ENCODE measurements at places on chromosomes 11 and 22.

- DNase-seq = no peak
Observed at GRCh38 chr11:60810569-60810968, 25.4 kb downstream of the MS4A10 start.

DNA sequence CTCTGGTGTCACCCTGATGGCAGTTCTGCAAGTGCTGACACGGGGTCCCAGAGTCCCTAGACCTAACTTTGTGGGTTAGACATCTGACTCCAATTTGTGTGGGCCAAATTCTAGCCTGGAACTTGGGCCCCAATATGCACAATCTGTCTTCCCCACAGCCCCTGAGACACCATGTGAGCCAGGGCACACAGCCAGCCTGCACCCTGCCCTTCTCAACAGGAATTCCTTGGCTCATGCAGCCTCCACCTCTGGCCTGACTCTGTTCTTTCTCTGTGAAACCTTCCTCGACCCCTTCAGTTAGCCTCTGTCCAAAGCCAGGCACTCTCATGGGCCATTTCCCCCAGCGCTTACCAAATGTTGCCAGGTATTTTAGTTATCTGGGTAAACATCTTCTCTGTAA lies 59.1 kb upstream of the POU2AF1 start:
- DNase-seq = no peak

DNA sequence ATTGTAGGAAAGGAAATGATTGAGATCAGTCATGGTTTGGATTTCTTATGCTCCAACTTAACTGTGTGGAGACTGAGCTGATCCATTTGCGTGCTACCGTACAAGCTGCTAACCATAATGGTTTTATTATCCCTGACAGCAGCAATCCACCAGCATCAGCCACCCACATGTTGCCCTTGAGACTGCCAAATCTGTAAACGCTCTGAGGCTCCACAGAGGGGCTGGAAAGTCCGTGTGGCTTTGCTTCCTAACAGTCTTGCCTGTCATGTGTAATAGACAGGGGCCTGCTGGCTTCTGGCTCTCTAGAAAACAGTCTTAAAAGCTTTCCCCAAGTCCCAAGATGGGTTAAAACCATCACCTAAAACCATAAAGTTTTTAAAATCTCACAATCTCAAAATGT lies 30.1 kb downstream of the ATG16L2 start:
- DNase-seq = no peak

GRCh38 chr11:126115127-126115495 lies 52.4 kb upstream of the CDON start:
- no peak for DNase-seq

DNA sequence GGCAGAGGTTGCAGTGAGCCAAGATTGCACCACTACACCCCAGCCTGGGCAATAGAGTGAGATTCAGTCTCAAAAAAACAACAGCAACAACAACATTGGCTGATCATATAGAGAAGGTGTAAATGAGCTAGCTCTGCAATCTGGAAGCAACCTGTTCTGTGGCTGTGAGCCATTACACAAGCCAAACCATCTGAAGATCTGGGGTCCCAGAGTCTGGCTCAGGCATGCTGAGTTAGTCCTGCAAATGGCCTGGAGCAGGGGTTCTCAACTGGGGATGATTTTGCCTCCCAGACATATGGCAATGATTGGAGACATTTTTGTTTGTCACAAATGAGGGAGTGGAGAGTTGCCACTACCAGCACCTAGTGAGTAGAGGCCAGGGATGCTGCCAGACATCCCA lies 42.3 kb upstream of the RAB1B start:
- no peak for DNase-seq

- no peak for DNase-seq
Observed at GRCh38 chr11:57288771-57289579, 35.8 kb downstream of the TNKS1BP1 start.

- DNase-seq = no peak
Observed at GRCh38 chr11:32885556-32885955, 7.1 kb upstream of the QSER1 start.

DNA sequence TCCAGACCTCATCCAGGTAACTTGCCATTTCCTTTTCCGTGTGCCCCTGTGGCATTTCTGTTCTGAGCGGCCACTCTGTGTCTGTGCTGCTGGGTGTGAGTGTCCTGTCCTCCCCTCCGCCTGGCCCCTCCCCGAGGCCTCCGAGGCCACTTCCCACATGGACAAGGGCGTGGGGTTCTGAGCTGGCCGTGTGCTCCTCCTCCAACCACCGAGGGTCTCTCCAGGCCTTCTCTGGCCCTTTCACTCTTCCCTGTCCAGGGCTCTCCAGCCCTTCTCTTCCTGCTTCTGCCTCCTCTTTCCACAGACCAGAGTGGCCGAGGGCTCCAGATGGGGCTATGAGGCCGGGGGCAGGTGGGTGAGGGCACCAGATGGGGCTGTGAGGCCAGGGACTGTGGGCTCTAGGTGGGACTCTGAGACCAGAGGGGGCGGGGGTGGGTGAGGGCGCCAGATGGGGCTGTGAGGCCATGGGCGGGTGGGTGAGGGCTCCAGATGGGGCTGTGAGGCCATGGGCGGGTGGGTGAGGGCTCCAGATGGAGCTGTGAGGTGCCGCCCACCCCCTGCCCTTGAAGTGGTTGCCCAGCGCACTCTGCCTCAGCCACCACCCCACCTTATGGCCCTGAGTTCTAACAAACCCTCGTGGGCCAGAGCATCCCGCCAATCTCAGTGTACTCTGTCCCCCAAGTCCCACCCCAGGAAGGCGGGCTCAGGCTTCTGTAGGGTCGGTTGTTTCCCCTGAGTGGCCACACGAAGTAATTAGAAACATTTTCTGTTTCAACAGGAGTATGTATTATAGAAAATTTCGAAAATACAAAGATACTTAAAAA lies 24.1 kb downstream of the PTDSS2 start:
- DNase-seq = no peak

DNA sequence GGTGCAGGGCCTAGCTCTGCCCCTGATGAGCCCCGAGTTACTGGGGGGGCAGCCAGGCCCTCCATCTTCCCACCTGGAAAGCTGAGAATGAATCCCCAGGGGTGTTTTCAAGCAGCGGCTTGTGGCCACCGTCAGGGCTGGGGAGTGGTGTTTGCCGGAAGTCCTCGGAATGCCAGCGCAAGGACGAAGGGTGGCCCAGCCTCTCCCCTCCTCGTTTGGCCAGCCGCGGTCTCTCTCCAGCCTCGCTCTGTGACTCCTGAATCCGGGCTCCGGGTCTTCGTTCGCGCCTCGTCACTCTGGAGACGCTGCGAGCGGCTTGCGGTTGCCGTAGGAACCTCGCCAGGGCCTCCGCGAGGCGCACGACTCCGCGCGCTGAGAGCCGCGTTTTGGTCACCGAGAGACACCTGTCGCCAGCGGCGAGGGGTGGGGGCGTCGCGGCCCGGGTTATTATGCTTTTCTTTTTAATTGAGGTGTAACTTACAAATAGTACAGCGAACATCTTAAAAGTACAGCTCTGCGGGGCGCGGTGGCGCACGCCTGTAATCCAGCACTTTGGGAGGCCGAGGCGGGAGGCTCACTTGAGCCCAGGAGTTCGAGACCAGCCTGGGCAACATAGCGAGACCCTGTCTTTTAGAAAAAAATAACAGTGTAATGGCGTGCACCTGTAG lies 6.3 kb upstream of the KDELR3 start:
- peak; percentile 83 for DNase-seq

DNA sequence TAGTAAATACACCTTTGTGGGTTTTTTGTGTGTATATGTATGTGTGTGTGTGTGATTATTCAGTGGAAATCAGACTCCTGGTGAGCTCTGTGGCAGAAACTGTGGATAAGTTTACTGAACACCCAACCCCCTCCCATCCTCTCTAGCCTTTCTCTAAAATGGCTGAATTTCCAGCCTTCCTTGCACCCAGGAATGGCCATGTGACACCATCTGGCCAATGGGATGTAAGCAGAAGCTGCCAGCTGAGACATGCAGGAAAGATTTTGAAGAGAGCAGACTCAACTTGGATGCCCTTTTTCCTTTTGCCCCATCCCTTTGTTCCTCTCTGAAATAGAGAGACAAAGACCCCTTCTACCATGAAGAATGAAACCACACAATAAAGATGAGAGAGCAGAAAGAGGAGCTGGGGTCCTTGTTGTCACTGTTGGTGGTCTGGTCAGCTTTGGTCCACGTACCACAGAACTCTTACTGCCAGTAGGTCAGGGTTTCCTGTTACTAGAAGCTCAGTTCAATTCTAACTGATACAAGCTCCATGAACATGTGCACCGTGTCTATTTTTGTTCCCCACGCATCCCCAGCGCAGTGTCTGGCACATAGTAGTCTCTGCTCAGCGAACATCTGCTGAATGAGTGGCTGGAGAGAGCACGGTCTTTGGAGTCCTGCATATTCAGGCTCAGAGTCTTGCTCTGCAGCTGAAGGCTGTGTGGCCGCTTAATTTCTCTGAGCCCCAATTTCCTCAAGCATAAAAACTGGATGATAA lies 57.5 kb downstream of the SEZ6L start:
- DNase-seq = no peak

GRCh38 chr11:13183094-13183825 lies 94.3 kb upstream of the BMAL1 start:
- DNase-seq = no peak
